ENCODE measurements at places on chromosomes 7 and 10. TPM values are rescaled to one million over a fixed set of nuclear protein-coding genes. Genes with fewer than 3 reads are reported as not detected.

Gene CASTOR2
- 17.4 TPM for total RNA-seq

Gene GPER1
- 2.3 TPM for total RNA-seq

Gene DENND2A
- 0.19 TPM for total RNA-seq

Gene EN2
- not detected for total RNA-seq

Gene SORCS3
- total RNA-seq, result under 0.01 TPM

Gene ACTL6B
- not detected for total RNA-seq

Gene GPR37
- 0.76 TPM for total RNA-seq

Gene GTF2IRD1
- total RNA-seq, result 12.4 TPM

Gene SH2D4B
- 0.10 TPM for total RNA-seq

Gene C10orf105
- total RNA-seq, result under 0.01 TPM

Gene SFMBT2
- 2.9 TPM for total RNA-seq
